Thoracic aorta (tissue), 2 donors: ENCODE measurements at places on chromosomes 13 and 19.
A peak's percentile ranks its signal among the peaks of the same experiment; 100 is the strongest.

GRCh38 chr13:80012251-80012650 is 328.7 kb downstream of the SPRY2 start:
- no peak for DNase-seq

GRCh38 chr13:20990910-20991525 is 70.4 kb downstream of the LATS2 start:
- no peak for DNase-seq

- DNase-seq: no peak
Measured at GRCh38 chr13:77732287-77732686, 34.8 kb downstream of the SLAIN1 start.

GRCh38 chr13:83943530-83944279 is 61.4 kb upstream of the SLITRK1 start:
- no peak for DNase-seq

GRCh38 chr13:71626421-71627117 is 240.4 kb downstream of the DACH1 start:
- no peak for DNase-seq

GRCh38 chr13:26445092-26445491 is 112.4 kb upstream of the WASF3 start:
- no peak for DNase-seq

GRCh38 chr19:8025316-8025715 is 19.9 kb upstream of the ELAVL1 start:
- DNase-seq: no peak

GRCh38 chr13:85685436-85685835 is 113.8 kb downstream of the SLITRK6 start:
- DNase-seq: no peak

GRCh38 chr19:28372576-28373247 is 840.2 kb downstream of the UQCRFS1 start:
- DNase-seq: no peak

- DNase-seq: no peak
Measured at GRCh38 chr13:57030671-57031070, 110.0 kb upstream of the PRR20A start.

DNA sequence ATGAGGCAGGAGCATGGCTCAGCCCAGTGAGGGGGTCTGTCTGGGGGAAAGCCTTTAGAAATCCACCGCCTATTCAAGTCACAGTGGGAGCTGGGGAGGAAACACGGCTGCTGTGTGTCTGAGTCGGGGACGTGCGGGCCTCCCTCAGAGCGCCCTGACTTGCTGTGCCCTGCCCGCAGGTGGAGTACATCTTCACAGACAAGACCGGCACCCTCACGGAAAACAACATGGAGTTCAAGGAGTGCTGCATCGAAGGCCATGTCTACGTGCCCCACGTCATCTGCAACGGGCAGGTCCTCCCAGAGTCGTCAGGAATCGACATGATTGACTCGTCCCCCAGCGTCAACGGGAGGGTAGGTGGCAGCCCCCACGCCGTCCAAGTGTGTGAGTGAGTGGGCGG is 137.8 kb upstream of the MCF2L start:
- DNase-seq: no peak

DNA sequence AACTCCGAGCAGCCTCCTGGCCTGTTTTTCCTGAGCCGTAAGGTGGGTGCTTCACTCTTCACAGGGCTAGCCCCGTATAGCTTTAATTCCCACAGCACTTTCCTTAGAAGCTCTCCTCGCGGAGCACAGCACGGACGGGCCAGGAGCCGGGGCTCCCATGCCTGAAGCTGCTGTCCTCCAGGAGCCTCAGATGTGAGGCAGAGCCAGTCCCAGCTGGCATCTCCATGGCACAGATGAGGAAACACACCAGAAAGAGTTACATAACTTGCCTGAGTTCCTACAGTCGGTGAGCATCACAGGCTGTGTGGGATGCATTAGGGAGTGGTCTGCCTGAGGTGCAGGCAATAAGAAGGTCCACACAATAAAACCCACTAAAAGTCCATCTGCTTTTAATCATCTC is 118.5 kb downstream of the ATP8A2 start:
- DNase-seq: no peak

GRCh38 chr19:17202249-17202648 is 12.9 kb upstream of the USE1 start:
- no peak for DNase-seq

GRCh38 chr19:10390652-10391286 is 10.4 kb upstream of the TYK2 start:
- no peak for DNase-seq

GRCh38 chr19:33406521-33407139 is 33.1 kb downstream of the CEBPG start:
- peak; percentile 31 for DNase-seq
